ENCODE measurements at places on chromosomes 7 and 10.

DNA sequence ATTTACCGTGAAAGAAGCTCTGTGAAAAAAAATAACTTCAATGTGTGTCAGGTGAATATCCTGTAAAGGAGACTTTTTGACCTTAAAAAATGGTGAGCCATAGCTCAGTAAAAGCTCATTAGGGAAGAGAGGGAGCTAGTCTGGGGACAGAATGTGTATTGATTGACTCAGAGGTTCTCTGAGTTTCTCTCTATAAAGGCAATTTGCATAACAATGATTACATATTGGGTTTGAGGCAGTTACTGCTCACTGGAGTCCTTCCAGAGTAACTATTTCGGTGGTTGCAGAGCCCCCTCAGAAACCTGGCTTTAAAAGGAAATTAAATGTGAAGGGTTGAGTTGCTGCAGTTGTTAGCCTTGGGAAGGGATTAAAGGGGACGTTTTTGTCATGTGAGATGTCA lies 181.6 kb downstream of the GALNT17 start:
- no peak for DNase-seq

GRCh38 chr7:128188396-128189230 lies 52.5 kb upstream of the LEP start:
- DNase-seq, result no peak

DNA sequence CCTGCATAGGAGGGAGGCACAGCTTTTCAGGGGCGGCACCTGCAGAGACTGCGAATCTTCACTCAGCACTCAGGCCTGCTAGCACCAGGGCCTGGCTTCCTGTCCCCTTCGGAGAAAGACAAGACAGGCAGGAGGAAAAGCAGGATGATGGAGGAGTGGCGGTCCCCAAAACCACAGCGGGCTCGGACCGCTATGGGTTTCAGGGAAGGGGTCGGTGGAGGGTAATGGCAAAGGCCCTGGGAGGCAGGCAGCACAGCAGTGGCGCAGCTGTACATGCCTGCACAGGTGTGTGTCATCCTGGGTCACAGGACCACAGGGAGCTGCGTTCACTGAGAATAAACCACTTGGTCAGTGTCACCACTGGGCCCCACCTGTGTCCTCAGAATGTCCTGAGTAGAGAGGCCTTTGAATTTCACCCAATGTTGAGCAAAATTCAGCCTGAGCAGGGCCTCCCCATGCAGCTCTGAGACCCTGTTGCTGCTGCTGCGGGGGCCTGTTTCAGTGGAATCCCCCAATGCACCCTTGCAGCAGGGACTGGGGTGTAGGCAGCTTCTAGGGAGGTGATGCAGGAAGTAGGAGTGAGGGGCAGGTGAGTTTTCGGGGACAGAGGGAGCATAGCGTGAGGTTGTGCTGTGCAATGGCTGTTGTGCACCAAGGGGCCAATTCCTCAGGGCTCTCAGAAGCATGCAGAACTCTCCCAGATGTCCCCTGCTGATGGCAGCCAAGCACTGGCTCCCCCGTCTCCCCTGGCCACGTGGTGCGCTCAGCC lies 90.6 kb upstream of the PPP2R2D start:
- DNase-seq, result no peak

- no peak for DNase-seq
These were observed 335.4 kb downstream of the PTPRN2 start for GRCh38 chr7:158252081-158252836.

- peak; percentile 16 for DNase-seq
These were observed 43.2 kb downstream of the GPAM start for GRCh38 chr10:112140110-112140970.

DNA sequence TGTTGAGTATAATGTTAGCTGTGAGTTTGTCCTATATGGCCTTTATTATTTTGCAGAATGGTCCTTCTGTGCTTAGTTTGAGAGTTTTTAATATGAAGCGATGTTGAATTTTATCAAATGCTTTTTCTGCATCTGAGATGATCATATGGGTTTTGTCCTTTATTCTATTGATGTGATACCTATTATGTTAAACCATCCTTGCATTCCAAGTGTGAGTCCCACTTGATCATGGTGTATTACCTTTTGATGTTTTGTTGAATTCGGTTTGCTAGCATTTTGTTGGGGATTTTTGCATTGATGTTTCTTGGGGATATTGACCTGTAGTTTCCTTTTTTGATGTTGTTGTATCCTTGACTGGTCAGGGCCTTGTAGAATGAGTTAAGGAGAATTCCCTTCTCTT lies 166.4 kb downstream of the MLLT10 start:
- DNase-seq, result no peak

GRCh38 chr10:110215286-110216170 lies 8.1 kb downstream of the MXI1 start:
- DNase-seq, result no peak

DNA sequence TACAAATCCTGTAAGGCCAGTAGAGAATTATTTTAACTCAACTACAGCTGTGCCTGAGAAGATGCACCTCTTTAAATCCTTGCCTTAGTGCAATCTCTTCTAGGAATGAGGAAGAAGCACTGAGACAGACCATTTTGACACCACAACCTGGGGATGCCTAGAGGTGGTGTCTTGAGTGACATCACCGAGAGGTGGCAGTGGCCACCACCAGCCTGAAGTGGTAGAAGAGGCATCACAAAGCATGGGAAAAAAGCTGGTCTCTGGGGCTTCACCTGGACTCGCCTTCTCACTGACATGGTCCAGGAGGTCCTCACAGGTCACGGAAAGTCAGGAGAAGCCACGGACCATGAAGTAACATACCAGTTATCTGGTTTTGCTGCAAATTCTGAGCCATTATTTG lies 99.2 kb upstream of the PDLIM1 start:
- no peak for DNase-seq

- DNase-seq, result no peak
These were observed 249.3 kb downstream of the REEP3 start for GRCh38 chr10:63770523-63770922.

- DNase-seq, result no peak
These were observed 35.7 kb upstream of the MTPAP start for GRCh38 chr10:30384701-30385201.

- DNase-seq, result no peak
These were observed 22.3 kb upstream of the PCBD1 start for GRCh38 chr10:70910486-70911341.

- no peak for DNase-seq
These were observed 243.0 kb upstream of the GLI3 start for GRCh38 chr7:42479816-42480633.
